Cardiac septum (tissue), 1 donor: ENCODE measurements at places on chromosomes 6 and 20.

GRCh38 chr6:55319961-55320695 lies 7.1 kb upstream of the GFRAL start:
- no peak for DNase-seq

- no peak for DNase-seq
Measured at GRCh38 chr6:53446151-53446550, 97.4 kb upstream of the ELOVL5 start.

DNA sequence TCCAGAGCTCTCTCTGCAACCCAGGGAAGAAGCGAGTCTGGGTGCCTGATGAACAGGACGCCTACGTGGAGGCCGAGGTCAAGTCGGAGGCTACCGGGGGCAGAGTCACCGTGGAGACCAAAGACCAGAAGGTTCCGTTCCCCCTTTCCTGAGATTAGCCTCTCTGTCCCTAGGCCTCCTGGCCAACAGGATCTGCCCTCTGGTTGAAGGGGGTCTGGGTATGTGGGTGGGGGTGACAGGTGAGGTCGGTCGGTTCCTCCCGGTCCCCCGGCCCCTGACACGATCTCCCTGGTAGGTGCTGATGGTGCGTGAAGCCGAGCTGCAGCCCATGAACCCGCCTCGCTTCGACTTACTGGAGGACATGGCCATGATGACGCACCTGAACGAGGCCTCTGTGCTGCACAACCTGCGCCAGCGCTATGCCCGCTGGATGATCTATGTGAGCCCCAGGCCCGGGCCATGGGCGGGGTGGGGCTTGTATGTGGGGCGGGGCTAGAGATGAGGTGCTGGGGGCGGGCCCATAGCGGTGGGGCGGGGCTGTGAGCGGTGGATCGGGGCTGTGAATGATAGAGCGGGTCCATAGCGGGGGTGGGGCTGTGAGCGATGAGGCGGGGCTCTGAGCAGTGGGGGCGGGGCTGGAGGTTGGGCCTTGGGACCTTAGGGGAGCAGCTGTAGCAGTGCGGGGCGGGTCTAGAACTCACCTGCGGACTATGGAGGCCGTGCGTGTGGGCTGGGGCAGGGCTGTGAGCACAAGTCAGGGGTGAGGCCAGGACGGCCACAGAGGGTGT lies 23.9 kb downstream of the MYH7B start:
- peak; percentile 89 for DNase-seq

GRCh38 chr20:32470025-32470861 lies 112.1 kb downstream of the ASXL1 start:
- DNase-seq, result peak; percentile 89

DNA sequence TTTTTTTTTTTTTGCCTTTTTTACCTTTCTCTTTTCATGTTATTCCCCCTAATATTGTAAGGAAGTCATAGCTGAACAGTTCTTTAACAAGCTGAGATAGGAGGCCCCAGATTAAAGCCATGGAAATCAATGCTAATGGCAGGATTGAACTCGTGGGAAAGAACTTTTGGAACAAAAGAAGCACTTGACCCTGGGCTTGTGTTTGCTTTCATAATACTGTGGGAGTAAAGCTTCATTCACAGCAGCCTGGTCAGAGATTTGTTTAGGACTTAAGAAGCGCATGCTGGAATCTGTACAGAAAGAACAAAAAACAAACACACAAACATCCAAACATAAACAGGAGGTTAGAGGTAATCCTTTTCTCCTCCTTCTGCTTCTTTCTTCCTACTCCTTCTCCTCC lies 5.1 kb downstream of the HEY2 start:
- no peak for DNase-seq

- DNase-seq, result peak; percentile 43
Measured at GRCh38 chr20:59581993-59582679, 22.2 kb upstream of the PHACTR3 start.
